ENCODE measurements at places on chromosomes 2 and 18. TPM values are rescaled to one million over a fixed set of nuclear protein-coding genes. Genes with fewer than 3 reads are reported as not detected.

DNA sequence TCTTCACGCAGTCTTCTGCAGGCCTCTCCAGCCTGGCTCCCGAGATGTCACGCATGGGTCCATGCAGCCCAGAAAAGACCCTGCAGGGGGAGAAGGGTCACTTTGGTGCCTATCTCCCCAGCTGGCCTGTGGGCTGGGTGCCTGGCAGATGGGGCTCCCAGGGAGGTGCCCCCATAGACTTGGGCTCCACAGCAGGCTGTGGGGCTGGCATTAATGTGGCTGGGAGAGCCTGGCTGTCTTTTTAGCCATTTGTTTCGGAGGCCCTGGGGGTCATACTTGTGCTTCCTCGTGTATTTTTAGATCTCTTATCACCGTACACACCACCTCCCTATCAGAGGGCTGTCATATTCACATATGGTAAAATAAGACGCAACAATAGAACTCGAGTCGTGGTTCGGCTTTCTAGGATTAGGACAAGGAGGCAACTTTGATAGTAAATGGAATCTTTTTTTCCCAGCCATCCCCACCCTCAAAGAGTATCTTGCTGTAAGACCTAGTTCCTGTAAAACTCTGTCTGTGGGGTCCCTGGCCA lies 74.5 kb downstream of the LRRFIP1 start:
- no peak for DNase-seq

Gene ASTL
- not detected for total RNA-seq

Gene NPPC
- total RNA-seq: 0.82 TPM

GRCh38 chr2:152155209-152155608 lies 20.4 kb downstream of the STAM2 start:
- DNase-seq: no peak

Gene GNLY
- not detected for total RNA-seq

DNA sequence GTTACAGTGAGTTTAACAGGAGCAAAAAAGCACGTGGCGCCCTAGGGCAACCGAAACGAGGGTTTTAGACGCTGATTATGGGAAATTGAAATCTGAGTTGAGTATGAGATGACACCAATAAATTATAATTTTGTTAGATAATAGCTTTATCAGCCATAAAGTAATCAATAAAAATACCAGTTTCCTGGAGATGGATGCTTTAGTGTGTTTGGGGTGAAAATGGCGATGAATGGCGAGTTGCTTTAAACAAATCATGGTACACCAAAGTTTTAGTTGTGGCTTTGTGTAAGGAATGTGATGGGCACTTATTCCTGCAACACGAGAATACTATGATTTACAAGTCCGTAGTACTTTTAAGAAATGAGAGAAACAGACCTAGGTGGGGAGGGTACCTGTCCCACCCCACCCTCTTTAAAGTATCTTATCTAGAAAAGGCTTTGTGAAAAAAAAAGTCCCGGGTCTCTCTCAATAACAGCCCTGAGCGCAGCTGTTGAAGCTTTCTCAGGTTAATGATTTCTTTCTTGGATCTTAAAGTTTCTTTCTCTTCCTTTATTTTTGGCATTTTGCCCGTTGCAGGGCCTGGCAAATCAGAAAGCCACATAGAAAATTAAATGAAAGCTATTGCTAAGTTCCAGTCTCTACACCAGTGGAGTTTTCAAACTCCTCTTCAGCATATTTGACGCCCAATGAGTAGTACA lies 1.5 kb upstream of the RRM2 start:
- DNase-seq: no peak

DNA sequence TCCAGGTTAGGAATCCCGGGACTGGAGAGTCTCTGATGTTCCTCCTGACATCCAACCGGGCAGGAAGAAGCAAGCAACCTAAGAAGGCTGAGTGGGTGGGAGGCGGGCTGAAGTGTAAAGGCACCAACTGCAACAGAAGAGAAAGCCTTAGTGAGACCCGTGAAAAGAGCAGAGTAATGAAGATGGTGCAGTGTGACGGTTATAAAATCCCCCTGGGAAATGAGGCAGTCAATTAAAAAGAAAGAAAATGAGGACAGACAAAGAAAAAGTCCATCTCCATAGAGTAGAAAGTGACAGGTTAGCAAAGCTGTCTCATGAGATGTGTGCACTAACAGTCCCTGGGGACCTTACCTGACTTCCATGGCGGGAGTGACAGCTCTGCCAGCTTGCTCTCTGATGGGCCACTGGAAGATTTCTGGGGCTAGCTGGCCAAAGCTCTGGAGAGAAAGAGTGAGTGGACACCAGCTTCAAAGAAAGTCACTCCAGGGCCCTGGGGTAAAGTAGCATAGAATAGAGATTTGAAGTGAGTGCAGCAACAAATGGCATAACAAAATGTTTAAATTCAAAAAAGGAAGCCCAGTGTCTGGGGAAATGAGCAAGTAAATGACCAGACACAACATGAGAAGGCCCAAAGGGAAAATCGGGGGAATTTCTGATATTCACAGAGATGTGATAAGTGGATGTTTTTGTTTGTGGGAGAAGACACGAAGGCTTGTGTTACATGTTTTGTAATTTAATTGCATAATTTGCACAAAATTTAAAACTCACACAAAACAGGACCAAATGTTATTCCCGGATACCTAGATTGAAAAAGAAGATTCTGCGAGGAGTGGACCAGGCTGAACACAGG lies 44.1 kb upstream of the IGFBP2 start:
- no peak for DNase-seq

DNA sequence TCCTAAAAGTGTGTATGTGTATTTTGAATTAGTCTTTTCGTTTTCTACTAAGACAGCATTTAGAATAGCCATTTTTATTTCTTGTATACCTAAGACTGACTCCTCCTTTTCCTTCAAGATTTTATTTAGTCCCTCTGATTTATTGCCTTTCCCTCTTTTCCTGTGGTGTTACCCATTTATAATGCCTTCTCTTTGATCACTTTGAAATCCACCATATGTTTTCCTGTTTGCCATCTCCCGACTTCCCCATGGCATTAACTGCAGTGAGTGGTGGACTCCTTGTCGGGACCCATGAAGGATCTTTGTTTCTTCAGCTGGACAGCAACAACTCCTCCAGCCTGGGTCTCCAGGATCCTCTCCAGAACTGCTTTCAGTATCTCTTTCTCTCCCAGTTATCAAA lies 160.7 kb downstream of the CSRNP3 start:
- no peak for DNase-seq

- DNase-seq: no peak
These were observed 7.6 kb downstream of the ITGA6 start for GRCh38 chr2:172434821-172435605.
